ENCODE measurements at places on chromosomes 11 and 22.

- DNase-seq: no peak
These were observed 62.0 kb downstream of the GGTLC2 start for GRCh38 chr22:22706253-22706915.

GRCh38 chr22:27164781-27165503 is 507.6 kb downstream of the MIAT start:
- DNase-seq: no peak

GRCh38 chr11:130483124-130483523 is 34.7 kb downstream of the ADAMTS15 start:
- DNase-seq: no peak

DNA sequence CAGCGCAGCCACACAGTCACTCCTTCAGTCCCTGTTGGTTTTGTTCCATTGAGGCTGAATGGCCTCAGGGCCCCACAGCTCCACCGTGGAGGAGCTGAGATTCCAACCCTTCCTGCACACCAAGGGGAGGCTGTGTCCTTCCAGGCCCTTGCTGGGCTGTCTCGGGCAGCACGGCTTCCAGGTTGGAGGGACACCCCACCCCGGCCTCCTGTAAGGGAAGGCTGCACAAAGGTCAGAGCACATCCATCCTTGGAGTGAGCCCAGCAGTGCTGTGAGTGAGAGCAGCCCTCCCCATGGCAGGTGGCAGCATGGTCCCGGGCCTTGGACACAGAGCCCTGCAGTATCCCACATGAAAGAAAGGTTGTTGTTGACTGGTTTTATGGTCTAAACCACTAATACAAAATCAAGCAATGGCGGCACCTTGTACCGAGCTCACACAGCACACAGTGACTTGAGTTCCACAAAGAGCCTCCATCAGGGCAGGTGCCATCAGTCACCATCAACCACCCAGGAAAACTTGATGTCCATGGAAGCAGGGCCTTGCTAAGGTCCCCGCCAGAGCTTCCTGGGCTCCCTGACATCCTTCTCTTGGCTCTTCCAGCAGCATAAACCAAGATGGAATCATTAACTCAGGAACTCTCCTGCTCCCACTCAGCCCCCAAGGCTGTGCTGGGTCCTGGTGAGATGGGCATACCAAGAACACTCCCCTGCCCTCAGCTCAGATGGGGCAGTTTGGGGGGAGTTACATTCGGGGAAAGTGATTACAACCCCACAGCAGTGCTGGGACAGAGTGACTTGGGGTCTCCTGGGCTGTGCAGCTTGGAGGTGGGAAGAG is 1500.4 kb downstream of the TBC1D22A start:
- DNase-seq: no peak

DNA sequence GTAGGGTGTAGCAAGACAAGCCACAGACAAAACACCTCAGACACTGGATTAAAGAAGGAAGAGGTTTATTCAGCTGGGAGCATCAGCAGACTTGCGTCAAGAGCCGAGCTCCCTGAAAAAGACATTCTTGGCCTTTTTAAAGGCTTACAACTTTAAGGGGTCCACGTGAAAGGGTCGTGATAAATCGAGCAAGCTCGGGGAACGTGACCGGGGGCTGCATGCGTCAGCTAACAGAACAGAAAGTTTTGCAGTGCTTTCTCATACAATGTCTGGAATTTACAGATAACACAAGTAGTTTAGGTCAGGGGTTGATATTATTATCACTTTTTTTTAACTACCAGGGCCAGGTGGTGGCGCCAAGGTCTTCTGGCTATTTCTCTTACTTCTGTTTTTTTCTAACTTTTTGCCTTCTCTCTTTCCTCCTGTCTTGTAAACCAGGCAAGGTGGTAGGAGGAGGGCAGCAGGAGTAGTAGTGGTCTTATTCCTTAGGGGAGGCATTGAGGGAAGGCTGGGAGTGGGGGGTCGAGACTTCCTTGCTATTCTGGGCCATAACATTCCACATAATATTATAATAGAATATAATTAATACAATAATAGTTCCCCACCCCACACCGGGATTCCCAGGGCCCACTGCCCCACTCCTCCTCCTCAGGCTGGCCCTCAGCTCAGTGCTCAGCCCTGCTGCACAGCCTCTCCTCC is 587 bp upstream of the ALDH3B1 start:
- DNase-seq: no peak

GRCh38 chr22:48185071-48186055 is 1422.9 kb downstream of the TBC1D22A start:
- no peak for DNase-seq

GRCh38 chr11:8229299-8230177 is 34.1 kb downstream of the LMO1 start:
- DNase-seq: no peak

DNA sequence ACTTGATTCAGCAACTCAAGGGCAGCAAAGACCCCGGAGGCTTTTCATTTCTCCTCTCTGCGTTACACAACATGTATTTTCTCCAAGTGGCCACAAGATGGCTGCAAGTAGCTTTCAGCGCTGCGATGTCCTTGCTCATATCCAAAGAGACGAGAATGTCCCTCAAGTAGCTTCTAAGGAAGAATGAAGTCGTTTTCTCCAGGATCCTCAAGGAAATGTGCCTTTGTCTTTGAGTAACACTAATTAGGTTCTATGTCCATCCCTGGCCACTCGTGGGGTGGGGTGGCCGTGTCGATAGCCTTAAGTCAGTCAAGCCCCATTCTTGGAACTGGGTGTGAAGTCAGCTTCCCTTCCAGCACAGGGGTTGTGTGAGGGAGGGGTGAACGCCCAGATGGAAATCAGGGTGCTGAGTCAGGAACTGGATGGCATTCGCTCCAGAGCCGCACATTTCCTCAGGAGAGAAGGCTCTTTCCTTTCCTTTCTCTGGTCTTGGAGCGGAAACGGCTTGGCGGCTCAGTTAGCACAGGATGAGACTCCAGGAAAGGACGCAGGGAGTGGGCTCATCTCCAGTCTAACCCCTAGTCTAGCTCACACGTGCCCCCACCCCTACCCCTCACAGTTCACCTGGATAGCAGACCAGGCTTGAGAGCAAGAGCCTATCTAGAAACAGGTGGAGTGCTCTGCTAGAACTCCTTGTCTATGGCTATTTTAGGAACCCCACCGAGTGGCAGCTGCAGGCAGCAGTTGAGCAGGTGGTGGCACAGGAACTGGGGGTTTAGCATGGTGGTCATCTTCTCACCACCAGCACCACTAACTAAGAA is 44.3 kb downstream of the NNMT start:
- peak; percentile 70 for DNase-seq

DNA sequence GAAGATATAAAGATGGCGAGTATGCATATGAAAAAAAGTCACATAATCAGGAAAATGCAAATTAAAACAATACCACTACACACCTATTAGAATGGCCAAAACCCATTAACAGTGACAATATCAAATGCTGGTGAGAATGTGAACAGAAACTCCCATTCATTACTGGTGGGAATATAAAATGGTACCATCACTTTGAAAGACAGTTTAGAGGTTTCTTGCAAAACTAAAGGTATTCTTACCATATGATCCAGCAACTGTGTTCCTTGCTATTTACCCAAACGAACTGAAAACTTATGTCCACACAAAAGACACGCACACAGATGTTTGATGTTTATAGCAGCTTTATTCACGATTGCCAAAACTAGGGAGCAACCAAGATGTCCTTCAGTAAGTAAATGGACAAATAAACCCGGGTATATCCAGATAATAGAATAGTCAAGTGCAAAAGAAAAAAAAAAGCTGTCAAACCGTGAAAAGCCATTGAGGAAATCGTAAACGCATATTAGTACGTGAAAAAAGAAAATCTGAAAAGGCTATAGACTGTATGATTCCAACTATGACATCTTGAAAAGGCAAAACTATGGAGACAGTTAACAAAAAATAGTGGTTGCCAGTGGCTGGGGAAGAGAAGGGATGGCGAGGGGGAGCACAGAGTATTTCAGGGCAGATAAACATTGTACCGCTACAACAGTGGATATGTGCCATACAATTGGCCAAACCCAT is 7.2 kb downstream of the PICALM start:
- DNase-seq: no peak

DNA sequence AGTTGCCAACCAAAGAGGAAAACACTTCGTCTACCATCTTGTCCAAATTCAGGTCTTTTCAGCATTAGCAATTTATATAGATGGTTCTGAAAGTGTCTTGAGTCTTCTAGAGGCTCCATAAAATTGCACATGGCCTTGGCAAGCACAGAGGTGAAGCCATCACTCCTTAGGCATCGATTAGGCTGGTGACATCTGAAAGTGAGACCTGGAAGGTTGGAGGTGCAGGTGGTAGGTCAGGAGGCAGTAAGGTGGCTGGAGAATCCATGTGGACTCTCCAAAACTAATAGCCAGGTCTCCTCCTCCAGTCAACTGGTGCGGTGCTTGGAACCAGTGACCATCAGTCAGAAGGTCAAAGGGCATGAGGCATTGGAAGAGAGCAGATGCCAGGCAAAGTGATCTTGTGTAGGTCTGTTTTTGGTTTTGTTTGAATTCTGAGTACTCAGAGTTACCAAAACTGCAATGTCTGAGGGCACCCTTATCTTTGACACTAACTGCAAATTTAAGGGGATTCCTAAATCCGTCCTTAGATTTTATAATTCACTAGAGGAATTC is 6.6 kb upstream of the APOL2 start:
- no peak for DNase-seq

DNA sequence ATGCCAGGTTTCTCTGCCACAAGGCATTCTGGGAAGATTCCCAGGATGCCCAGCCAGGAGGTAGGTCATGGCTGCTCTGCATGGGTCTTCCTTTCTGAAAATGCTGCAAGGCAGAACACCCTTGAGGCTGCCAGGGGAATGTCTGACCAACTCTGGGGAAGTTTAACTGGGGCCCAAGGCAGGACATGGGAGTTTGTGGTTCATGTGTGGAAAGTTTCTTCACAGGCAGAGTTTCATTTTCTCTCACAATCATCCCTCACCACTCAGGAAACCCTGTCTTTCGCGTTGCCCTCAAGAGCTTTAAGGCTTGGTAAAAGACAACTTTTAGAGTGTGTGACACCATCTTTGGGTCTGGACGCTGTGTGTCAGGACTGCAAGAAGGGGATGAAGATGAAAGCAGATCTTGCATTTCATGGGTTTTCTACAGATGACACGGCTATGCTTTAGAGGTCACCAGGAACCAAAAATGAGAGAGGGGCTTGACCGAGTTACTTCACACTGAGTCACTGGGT is 133.5 kb downstream of the CD44 start:
- no peak for DNase-seq

GRCh38 chr11:2758751-2759150 is 59.0 kb upstream of the KCNQ1OT1 start:
- no peak for DNase-seq

DNA sequence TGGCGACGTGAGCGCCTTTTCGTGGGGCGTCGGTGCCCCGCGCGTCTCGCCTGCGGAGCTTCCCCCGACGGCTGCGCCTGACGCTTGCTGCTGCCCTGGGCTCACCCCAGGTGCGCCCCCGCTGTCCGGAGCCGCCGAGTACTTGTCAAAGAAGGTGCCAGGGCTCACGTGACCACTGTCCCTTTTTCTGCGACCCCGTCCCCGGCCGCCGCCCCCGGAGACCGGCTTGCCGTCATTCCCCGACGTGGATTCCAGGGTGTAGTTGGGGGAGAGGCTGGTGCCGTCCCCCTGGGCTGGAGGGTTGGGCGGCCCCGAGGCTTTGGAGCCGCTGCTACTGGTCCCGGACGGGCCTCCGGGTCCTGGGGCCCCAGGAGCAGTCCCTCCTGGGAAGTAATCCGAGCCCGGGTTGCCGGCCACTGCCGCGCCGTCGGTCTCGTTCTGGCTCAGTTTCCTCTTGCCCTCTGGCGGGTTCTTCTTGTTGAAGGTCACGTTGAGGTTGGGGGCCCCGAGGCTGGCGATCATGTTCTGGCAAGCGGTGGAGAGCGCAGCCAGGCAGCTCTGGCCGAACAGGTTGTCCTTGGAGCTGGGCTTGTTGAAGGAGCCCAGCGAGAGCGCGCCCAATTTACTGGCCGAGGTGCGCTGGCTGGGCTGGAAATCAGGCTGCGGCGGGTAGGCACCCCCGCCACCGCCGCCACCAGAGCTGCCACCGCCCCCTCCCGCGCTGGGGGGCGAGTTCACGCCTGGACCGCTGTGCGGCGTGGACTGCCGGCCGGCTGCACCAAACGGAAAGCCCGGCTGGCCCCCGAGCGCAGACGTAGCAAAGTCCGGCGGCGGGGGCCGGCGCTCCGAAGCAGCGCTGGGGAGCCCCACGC is 3.8 kb downstream of the MN1 start:
- no peak for DNase-seq

- DNase-seq: no peak
These were observed 26.8 kb upstream of the TSKU start for GRCh38 chr11:76756341-76756741.

DNA sequence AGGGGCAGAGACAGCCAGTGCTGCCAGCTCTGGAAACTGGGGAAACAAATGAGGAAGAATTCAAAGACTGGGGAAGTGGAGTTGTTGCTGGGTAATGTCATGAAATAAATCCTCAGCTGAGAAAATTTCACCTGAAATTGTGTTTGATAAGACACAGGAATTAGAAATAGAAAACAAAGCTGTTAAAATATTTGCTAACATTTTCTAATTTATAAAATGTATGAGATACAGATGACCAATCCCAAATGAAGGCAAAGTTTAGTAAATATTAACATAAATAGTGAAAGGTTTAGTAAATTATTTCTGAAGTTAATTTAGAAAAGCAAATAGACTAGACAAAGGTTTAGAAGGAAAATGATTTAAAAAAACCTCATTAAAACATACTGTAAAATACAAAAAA is at the start of gene OR56A5:
OR56A5 (minus strand) TSS at position 101 of the 400 bp plus-strand sequence; CDS start at position 101, 0 bp downstream.
- DNase-seq: no peak

GRCh38 chr11:69726019-69726418 is 22.2 kb upstream of the FGF19 start:
- no peak for DNase-seq

DNA sequence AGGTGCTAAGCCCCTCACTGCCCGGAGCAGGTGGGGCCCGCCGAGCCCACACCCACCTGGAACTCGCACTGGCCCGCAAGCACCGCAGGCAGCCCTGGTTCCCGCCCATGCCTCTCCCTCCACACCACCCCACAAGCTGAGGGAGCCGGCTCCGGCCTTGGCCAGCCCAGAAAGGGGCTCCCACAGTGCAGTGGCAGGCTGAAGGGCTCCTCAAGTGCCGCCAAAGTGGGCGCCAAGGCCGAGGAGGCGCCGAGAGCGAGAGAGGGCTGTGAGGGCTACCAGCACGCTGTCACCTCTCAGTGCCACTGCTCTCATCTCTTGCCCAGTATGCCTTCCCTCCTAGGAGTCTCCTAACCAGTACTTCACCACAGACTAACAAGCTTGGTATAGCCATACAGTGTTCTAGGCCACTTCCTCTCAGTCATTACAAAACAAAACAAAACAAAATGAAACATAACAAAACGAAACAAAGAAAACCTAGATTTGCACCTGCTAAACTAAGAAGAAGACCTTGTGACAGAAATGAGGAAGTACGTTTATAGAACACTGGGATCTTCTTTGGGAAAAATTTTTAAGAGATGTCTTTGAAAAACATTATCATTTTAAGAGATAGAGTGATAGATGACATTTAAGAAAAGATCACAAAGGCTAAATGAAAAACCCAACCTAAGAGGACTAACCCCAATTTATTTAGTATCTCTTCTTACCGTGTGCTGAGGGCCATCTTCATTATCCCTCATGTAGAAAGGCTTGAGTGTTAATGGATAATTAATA is 47.7 kb upstream of the GAB2 start:
- no peak for DNase-seq

- DNase-seq: no peak
These were observed 235.3 kb upstream of the SORL1-AS1 start for GRCh38 chr11:121688055-121688491.

- no peak for DNase-seq
These were observed 30.9 kb downstream of the PARVA start for GRCh38 chr11:12408156-12408770.
